ENCODE measurements at places on chromosomes 4 and X.
A peak's percentile ranks its signal among the peaks of the same experiment; 100 is the strongest.

GRCh38 chrX:120264341-120264740, 13.7 kb downstream of the ZBTB33 start:
- DNase-seq: no peak

DNA sequence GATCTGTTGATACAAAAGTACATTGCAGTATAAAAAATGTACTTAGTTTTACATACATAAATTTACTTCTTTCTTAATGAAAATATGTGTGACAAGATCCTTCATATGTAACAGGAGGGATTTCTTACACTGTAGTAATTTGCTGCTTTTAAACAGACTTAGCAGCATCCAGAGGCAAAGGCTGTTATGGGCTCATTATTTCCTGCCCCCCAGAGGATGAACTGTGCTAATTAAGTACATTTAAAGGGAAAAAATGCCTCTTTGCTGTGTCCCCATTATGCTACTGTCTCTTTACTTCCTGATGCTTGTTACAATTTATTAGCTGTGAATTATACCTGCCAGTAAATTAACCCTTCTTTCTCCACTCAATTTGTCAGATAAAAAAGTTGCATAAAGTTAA, 47.1 kb downstream of the NDST3 start:
- no peak for DNase-seq

DNA sequence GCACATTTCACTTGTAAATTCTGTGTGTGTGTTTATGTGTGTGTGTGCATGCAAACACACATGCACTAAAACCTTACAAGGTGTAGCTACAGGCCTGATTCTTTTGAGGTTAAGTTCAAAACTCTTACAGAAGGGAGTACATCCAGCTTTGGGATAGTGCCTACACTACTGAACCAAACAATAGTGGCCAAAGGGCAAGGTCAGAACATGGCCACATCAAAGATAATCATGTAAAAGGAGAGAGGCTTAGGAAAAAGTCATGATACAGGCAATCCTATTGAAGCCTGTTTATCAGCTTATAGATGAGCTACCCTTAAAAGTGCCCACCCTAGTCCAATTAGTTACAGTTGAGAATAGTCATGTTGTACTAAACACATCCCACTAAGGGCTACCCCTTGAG, 139.6 kb downstream of the IDS start:
- DNase-seq: no peak

DNA sequence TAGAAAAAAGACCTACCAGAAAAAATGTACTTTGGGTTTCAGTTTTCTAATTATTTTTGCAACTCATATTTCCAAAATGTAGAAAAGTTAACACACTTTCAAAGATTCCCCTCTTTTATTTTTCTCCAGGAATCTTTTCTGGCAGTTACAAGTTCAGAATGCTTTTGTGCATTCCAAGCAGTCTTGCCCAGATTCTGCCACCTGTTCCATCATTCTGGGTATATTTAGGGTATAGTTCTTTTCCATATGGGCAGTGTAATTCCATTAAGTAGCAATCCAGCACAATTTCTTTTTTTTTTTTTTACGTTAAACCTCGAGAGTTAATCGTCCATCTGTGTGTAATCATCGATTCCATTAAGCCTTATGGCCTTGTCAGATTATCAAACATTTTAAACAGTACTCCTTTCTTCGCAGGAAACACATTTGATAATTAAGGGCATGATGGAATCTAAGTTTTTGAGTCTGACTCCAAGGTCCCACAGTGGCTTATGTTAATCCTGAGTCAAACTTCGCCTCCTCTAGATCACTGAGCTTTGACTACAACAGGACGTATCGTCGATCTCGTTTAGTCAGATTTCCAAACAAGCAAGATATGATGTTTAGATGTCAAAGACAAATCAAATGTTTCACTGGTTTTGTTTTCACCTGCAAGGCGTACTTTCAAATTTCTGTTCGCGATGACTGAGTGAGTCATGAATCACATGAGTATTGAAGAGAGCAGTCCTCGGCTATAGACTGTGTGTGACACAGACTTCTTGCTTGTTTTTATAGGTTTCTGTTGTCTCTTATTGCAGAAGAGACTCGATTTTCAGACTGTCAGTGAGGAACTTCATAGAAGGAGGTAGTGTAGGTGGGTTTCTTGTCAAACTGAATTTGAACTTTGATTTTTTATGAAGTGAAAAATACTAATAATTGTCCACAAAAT, 118.9 kb upstream of the GK2 start:
- DNase-seq: no peak

- peak; percentile 23 for DNase-seq
These were observed 828 bp downstream of the MCUB start for GRCh38 chr4:109560687-109561461.

DNA sequence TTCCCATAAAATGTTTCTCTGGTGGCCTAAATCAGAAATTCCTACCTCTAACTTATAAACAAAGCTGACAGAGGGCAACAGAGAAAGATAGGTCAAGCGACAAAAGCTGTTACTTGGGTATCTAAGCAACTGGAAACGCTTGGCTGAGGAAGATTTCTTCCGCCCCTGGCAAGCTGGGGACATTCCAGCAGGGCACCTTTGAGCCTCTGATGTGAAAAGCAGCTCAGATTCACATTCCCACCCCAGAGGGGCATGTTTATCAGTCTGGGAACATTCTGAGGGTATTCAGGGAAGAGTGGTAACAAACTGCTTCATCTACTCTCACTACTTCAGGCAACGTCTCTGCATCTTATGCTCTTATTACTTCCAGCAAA, 3.5 kb upstream of the CDS1 start:
- no peak for DNase-seq

GRCh38 chr4:152100379-152101201, 339.8 kb upstream of the GATB start:
- peak; percentile 46 for DNase-seq

DNA sequence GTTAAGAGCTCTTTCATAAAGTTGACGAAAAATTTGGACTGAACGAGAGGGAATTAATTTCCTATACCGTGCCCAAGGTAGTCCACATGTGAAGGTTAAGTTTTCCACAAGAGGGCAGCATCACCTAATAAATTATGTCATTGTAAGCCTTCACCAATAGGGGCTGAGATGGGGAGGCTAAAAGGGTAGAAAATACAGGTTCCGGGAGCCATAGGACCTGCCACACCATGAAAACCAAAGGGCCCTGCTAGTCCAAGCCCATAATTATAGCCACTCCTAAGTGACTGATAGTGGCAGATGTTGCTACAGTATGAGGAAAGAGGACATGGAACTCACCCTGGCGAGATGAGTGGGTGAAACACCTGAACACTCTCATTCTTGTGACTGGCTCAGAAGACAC, 122.2 kb downstream of the SHROOM4 start:
- DNase-seq: no peak

DNA sequence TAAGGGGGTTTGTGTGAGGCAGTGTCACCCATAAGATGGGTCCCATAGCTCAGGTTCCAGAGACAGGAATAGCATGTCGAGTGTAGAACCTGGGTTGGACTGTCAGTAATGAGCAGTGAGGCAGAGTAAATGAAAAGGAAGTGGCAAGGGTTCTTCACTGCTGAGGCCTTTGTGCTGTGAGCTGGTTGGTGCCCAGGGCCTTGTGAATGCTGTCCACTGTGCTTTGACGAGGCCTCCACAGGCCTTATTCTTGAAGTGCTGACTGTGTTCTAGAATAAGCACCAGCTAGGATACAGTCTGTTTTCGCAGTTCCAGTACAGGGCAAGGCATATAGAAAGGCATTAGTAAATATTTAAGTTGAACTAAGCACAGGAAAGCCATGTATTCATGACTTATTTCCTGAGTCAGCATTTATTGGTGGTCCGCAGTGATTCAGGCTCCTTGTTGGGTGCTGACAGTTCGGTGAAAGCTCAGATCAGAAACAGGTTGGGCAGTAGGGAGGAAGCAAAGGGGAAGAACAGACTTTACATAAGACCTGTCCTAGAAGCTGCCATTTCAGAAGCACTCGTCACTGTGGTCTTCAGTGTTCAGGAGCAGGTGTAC, 25.6 kb upstream of the TADA2B start:
- no peak for DNase-seq

Data from stimulated activated CD8-positive, alpha-beta memory T cell treated with anti-CD3 and anti-CD28 coated beads, Interleukin-4, amount 100 ng/mL, for 4 hours (primary cell).